8988T (cell line): ENCODE measurements at places on chromosomes 11 and 22.

GRCh38 chr11:12359761-12360160 is 17.6 kb upstream of the PARVA start:
- DNase-seq, result no peak

DNA sequence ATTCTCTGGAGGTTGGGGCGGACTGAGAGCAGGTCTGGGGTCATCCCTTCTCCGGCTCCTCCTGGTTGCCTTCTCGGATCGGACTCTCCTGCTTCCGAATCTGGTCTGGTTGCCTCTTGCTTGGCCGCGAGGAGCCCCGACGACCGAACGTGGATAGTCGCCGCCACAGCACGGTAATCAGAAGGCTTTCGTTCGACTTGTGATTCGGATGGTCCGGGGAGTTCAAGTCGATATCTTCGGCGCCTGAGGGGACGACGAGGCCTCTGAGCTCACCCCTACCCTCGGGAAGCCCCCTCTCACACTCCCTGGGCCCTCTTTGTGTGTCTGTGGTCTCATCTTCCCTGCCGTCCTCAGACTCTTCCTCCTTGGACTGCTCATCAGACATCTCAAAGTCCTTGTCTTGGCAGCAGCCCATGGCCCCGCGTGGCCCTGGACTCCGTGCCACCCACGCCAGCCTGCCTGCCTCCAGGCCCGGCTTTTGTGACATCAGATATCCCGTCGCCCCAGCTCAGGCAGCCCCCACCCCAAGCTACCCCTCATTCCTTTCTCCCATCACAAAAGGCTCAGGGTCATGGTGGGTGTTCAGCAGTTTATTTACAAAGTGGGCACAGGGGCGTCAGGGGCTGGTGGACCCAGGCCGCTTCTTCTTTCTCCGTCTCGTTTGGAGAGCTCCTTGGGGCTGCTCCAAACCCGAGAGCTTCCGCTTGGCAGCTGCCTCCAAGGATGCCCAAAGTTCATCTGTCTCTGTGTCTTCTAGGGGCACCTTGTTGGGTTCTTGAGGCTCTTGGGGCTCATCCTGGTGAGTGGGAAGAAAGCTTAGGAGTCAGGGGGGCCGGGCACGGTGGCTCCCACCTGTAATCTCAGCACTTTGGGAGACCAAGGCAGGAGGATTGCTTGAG is at the start of gene TEX54:
TEX54 (minus strand) TSS at position 506 of the 899 bp plus-strand sequence.
- no peak for DNase-seq

GRCh38 chr11:27998552-27998951 is 109.4 kb downstream of the KIF18A start:
- no peak for DNase-seq

- no peak for DNase-seq
Observed at GRCh38 chr22:33962409-33962808, 42.1 kb upstream of the LARGE1 start.

DNA sequence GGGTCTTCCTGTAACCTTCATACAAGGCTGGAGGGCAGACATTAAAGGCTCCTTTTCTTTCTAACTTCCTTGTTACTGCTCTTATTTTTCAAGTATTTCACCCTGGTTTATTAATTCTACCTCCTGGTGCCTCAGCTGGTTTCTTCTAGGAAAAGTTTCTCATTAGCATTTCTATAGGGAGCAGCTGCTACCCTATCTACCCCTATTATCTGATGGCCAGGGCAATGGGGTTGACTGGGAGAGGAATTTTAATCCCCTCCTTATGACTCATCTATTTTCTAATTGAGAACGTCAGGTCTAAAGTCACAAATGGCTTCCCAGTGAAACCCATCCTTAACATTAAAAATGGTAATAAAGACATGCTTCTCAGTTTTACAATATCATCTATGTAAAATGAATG is 5.0 kb downstream of the MAP6 start:
- no peak for DNase-seq

GRCh38 chr11:70688142-70688541 is 289.8 kb downstream of the CTTN start:
- no peak for DNase-seq

GRCh38 chr11:133895551-133895950 is 50.2 kb upstream of the SPATA19 start:
- DNase-seq, result no peak

GRCh38 chr11:12755510-12756453 is 81.6 kb downstream of the TEAD1 start:
- no peak for DNase-seq
